ENCODE measurements at places on chromosomes 12 and 14.

DNA sequence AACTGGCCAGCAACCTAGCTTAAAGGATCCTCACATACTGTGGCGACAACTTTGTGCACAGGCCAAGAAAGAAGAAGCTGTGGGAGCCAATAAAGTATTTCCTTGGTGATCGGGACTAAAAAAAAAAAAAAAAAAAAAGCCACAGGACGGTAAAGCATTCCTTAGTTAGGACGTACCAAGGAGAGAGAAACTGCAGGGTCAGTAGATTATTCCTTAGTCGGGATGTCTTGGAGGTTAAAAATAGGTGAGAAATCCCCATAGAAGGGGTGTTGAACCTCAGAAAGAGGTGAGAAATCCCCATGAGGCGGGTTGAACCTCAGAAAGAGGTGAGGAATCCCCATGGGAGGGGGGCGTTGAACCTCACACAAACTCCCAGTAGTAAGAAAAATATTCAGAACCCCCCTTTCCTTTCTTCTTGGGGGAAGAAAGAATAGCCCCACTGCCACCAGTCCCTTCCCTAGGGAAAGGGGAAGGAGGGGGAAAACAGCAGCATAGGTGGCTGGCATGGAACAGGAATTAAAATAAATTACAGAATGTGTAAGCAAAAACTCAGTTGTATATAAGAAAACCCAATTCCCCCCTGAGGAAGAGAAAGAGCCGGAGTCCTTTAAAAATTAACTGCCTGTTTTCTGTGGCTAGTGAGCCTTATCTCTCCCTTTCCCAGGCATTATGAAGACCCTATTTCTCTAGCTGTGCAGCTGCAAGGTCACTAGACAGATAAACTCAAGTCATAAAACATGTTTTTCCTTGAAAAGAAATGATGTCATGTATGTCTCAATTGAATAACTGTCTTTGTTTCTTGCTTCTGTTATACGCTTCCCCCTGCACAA is 26.8 kb downstream of the KLRK1 start:
- no peak for DNase-seq

GRCh38 chr12:103308396-103308795 is 187.4 kb downstream of the C12orf42 start:
- DNase-seq = no peak

DNA sequence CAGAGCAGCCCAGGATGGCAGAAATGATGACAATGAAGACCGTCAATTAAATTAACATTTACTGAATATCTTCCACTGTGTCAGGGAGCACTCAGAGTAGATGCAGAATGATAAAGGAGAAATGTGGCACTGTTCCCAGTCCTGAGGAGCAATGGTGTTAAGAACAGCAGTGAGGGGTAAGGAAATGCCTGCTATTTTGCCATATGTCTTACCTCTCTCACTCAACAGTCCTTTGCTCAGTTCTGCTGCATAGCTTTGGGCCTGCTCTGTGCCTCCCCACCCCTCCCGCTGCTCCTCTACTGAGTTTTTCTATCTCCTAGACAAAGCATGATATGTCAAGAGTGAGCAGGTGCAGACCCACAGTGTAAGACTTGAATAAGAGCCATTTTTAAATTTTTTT is 318.8 kb downstream of the NAV3 start:
- no peak for DNase-seq

GRCh38 chr14:51334566-51334965 is 94.5 kb downstream of the TMX1 start:
- DNase-seq = no peak

- no peak for DNase-seq
Observed at GRCh38 chr12:38850461-38850860, 54.9 kb downstream of the CPNE8 start.

DNA sequence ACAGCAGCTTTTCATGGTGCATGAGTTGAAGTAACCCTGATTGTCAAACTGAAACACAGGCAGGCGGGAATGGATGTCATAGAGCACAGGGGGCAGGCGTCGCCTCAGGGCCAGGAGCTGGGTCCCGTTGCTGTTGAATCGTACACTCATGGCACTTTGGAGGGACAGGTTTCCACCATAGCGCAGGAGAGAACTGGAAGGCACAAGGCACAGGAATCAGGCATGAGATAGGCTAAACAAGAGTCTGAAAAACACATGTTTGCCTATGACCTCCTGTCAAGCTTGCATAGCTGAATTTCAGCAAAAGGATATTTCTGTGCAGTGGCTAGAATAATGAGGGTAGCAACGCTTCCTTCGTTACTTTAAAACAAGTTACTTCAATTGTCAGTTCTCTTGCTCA is 61.2 kb downstream of the DCAF5 start:
- no peak for DNase-seq

- DNase-seq = peak; percentile 49
Observed at GRCh38 chr12:124898200-124898922, 16.1 kb downstream of the UBC start.

- DNase-seq = no peak
Observed at GRCh38 chr14:102629011-102629444, 36.6 kb downstream of the RCOR1 start.

DNA sequence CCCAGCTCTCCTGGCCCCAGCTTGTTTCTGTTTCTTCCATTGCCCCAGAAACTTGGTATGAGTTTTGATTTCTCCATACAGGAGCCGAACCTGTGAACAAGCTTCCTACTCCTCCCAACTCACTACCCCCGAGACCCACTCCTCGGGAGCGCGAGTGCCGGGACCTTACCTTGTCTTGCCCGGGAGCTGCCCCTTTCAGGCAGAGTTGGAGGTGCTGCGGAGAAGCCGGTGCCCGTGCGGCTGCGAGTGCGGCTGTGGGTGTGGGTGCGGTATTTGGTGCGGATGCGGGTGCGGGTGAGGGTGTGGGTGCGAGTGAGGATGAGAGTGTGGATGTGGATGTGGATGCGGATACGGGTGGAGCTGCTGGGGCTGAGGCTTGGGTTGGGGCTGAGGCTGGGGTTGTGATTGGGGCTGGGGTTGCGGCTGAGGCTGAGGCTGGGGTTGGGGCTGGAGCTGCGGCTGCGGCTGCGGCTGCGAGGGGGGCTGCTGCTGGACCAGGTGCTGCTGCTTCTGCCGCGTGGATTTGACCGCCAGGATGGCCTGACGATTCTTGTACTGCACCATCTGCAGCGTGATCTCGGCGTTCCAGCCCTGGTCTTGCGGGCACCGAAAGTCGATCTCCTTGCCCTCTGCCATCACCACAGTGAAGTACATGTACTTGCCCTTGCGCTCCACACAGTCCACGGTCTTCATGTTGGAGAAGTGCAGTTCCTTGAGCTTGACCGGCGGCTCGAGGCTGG is 1.1 kb downstream of the PHLDA1 start:
- no peak for DNase-seq

- no peak for DNase-seq
Observed at GRCh38 chr14:88904864-88905263, 80.4 kb downstream of the TTC8 start.

- DNase-seq = no peak
Observed at GRCh38 chr12:15899282-15899870, 11.8 kb upstream of the DERA start.

DNA sequence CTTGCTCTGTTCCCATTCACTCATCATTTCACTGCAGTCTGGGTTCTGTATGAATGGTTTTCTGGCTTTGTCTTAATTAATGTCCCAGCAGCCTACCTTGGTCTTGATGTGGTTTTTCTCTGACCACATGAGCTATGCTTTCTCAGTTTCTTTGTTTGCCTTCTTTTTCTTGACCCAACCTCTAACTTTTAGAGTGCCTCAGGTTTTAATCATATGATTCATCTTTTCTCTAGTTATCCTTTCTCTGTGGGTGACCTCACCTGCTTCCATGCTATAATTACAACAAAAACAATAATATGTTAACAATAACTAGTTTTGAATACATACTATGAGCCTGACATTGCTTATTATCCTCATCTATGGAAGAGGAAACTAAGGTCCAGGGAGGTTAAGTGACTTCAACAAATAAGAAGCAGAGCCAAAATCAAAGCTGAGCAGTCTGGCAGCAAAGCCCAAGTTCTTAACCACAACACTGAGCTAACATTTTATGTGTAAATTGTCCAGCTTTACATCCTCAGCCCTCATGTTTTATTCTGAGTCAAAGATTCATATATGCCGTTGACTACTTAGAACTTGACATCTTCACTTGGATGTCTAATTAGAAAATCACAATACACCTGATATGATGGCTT is 4.7 kb upstream of the EPYC start:
- no peak for DNase-seq

DNA sequence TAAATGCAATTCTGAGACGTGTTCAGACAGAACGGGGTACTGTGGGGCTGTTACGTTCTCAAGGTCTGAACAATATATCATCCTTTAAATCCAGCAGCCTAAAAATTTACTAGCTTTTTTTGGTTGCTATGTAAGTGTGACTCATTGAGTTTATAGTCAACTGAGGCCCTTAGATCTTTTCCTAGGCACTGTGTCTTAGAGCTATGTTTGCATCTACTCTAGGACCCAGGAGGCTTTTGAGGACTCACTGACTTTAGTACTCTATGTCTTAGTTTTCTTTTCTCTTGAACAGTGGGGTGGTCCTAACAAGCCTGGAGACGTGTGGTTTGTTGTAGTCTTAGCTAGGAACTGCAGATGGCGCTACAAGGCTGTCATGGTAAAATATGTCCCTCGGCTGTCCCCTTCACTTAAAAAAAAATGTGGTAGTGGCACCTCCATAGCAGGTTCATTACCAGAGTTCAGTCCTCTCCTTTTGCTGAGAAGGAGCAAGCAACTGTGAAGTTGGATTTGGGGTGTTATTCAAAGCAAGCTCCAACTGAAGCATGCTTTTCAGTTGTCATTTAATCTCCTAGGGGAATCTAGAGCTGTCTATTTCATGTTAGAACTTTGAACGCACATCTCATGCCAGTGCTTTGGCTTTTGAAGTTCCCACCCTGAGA is 8.7 kb upstream of the SPATS2 start:
- DNase-seq = no peak

GRCh38 chr12:52917800-52918199 is 12.9 kb upstream of the KRT8 start:
- no peak for DNase-seq

- no peak for DNase-seq
Observed at GRCh38 chr14:51612449-51612848, 39.3 kb upstream of the FRMD6 start.

GRCh38 chr12:77925536-77926108 is 94.9 kb downstream of the NAV3 start:
- DNase-seq = no peak

GRCh38 chr12:54027442-54027786 is 826 bp upstream of the HOXC6 start:
- DNase-seq = no peak

GRCh38 chr12:83574142-83574541 is 887.4 kb downstream of the TMTC2 start:
- no peak for DNase-seq

DNA sequence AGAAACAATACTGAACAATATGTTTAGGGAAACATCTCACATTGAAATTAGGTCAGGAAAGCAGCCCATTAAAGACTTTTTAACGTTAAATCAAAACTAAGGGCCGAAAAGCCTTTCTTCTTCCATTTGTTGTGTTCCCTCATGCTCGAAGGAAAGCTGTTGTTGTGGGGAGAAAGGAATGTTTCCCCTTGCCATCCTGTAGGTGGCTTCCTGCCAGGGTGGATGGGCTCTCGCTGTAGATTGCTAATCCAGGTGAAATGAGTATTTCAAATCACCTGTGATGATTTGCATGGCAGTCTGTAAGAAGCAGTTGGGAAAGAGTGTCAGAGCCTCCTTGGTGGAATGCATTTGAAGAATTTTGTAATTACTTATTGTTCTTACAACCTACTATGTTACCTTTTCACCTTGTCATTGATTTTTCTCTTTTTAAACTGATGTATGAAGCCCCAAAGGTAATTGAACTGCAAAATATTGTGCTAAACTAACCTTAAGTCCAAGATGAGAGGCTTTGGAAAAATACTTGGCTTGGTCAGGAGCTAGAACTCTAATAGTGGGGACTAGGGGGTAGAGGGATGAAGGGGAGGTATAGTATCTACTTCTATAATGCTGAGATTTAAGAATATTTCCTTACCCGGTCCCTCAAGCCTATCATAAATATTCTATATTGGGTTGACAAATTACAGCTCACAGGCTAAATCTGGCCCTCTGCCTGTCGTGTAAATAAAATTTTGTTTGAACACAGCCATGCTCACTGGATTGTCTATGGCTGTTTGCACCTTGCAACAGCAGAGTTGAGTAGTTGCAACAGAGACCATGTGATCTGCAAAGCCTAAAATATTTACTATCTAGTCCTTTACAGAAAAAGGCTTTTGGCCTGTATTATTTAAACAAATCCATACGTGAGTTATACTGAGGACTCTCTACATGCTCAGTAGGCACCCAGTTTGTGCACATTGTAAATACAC is 7.7 kb upstream of the DCP1B start:
- DNase-seq = no peak

DNA sequence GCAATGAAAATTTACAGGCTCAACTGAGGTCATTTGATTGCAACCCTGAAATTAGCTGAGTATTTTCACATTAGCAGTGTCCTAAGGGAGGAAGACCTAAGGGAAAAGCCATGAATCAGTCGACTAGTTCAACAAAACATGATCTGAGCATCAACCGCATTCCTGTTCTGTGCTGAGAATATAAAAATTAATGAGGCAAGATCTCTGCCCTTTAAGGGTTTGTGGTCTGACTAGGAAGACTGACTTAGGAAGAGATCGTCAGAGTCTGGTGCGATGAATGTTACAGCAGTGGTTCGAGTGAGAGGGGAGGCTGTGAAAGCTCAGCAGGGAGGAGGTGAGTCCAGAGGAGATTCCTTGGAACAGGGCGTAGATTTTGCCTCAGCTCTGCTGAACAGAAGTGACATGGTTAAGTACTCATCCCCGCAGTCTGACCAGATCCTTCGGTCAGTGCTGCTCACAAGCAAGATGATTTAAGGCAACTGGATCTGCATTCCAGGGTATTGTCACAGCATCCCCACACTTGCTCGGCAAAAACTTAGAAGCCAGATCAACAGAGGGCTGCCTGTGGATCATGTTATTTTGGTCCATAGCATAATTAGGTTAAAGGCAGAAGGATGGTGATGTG is 49.6 kb downstream of the BMAL2 start:
- no peak for DNase-seq

DNA sequence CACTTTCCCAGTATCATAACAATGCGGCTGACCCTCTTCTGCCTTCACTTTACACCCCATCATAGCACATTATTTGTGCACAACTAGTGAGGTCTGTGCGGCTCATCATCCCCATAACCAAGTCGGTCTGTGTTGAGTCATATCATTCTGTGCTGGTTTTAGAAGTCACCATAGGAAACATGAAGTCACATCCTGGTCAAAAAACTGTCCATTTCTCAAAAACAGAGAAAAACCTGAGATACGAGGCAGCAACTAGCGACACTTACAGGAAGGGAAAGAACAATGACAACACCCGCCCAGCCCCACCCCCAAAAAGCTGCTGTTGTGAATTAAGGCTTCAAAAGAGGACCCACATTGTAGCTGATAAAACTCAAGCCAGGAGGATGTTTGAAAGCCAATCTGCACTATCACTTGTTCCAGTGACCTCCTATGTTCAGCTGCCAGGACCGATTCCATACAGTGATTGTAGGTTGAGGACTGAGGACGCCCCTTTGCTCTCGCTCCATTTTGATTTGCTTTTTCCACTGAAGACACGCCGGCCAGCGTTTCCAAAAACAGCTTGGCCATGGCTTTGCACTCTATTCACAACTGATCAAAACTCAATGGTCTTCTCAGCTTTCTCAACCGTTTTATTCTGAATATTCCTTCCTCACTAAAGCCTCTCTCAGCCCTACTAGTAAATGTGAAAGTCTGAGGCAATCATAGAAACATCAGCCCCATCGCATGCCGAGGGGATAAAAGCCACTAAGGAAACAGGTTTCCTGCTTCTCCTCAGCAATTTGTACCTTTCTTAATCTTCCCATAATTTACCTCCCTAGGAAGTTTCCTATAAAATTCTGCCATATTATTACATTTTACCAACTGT is 87.5 kb downstream of the DUSP16 start:
- no peak for DNase-seq

- no peak for DNase-seq
Observed at GRCh38 chr14:106562451-106562850, 1036.1 kb downstream of the TMEM121 start.
